ENCODE measurements at places on chromosomes 12 and 14.

GRCh38 chr14:31429791-31430190, 9.4 kb upstream of the HEATR5A start:
- no peak for DNase-seq

GRCh38 chr12:41956353-41956752, 188.3 kb downstream of the GXYLT1 start:
- no peak for DNase-seq

- no peak for DNase-seq
Observed at GRCh38 chr14:100835548-100836310, 9.8 kb downstream of the MEG3 start.

- DNase-seq = no peak
Observed at GRCh38 chr14:94306047-94306978, 13.2 kb upstream of the SERPINA10 start.

DNA sequence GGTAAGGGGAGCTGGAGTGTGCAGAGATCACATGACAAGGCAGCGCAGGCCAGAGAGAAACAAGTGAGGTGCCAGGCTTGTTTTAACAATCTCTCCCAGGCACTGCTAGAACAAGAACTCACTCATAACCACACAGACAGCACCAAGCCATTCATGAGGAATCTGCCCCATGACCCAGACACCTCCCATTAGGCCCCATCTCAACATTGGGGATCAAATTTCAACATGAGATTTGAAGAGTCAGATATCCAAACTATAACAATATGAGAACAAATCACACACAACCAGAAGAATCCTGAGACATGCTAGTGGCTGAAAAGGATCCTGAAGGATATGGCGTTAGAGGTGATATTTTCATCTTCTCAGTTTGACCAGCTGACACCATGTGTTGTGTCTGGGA, 21.9 kb downstream of the OR6J1 start:
- no peak for DNase-seq

Measured in CD4-positive, alpha-beta memory T cell (primary cell).